ENCODE measurements at places on chromosomes 4 and X.

GRCh38 chr4:129371926-129372325 lies 276.0 kb downstream of the C4orf33 start:
- DNase-seq: no peak

DNA sequence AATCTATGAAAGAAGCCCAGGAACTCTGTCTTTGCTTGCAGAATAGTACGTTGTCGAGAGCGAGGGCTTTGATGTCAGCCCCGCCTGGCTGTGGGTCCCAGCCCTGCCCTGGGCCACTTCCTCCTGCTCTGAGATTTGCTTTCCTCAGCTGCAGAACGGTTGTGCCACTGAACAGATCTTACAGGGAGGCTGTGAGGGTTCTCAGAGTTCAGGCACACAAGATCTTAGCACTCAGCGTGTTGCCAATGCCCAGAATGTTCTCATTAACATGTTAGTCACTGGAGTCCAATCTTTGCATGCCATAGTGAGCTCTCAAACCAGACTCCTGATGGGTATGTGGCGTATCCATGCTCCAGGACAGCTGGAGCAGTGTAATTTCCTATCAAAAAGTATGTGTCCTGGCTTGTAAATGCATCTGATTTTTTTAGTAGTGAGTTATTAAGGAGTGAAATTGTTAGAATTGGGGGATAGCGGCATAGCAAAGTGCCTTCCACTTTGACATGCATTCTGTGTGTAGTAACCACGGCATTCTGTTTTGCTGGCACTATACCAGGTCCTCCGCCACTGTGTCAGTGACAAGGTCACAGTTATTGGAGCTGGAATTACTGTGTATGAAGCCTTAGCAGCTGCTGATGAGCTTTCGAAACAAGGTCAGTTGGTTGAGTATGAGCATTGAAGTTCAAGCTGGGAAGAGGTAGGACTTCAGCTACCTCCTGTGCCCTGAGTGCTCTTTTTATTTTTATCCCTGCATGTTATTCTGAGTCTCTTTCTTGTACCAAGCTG lies 31.6 kb downstream of the TKTL1 start:
- peak; percentile 22 for DNase-seq

DNA sequence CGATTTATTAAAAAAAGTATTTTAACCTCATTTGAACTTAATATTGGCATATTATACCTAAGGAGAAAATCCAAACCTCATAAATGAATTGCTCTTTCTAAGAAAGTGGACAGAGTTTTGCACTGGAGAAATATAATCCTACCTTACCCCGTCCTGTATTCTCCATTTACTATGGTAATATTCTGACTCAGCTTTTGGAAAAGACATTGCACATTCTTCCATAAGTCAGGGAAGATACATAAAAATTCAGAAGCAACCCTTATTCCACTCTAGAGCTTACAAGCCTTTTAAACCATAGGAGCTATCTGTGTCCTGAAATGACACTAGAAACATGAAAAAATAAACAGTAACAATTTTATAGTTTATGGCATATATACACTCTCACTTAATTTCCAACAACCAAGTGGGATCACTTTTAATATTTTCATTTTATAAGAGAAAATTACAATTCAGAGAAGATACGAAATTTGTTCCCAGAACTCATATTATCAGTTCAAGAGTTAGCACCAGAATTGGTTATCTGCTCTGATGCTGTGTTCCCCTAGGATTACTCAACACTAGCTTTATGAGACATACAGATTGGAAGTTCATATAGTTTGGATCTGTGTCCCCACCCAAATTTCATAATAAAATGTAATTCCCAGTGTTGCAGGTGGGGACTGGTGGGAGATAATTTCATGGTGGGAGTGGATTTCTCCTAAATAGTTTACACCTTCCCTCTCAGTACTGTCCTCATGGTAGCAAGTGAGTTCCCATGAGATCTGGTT lies 359.4 kb downstream of the ARAP2 start:
- DNase-seq: no peak

GRCh38 chr4:17662694-17663093 lies 48.3 kb downstream of the MED28 start:
- peak; percentile 44 for DNase-seq

DNA sequence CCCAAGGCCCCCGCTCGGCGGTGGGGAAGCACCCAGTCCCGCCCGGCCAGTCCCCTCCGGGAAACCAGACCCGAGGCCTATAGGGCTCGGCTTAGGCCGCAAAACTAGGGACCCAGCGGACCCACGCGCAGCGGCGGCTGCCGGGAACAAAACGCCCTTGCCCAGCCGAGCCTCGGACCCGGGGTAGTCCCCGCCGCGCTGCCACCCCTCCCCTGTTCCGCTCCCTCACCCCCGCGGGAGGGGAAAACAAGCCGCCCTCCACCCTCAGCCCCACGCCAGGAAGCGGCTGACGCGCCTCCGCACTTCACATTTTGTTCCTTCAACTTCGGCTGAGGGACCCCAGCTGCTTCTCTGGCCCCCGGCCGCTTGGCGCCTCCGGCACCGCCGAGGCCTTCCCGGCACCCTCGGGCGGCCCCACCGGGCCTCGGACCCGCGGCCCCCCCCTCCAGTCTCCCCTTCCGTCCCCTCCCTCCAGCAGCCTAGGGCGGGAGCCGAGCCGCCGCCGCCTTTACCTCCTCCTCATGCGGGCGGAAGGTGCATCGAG lies 694 bp downstream of the PDS5A start:
- no peak for DNase-seq

- no peak for DNase-seq
These were observed 2057.9 kb downstream of the PCDH7 start for GRCh38 chr4:32778025-32778424.

GRCh38 chrX:119758731-119759247 lies 401 bp downstream of the SOWAHD start:
- no peak for DNase-seq

DNA sequence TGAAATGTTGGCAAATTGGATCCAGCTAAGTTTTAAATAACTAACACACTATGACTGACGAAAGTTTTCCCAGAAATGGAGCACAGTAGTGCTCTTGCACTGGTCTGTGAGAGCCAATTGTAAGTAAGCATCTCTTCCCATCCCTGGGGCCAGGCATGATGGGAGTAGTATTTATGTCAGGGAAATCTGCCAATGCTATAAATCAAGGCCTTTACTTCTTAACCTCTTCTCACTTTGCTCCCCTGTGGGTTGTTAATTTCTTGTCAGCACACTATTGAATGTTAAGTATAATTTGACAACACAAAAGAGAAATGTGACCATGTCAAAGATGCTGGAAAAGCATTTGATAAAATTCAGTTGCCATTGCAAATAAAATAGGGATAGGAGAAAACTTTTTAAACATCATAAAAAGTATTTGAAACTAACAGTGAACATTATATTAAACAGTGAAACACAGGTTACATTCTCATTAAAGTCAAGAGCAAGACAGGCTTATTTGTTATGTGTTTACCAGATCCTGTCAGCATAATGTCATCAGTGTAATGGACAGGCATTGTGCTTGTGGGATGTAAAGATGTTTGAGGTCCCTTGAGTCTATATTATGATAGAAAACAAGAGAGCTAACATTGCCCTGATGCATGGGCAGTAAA lies 5.0 kb downstream of the F8A1 start:
- no peak for DNase-seq

- DNase-seq: no peak
These were observed 5.2 kb upstream of the RPGR start for GRCh38 chrX:38332505-38332904.

- no peak for DNase-seq
These were observed 13.1 kb downstream of the CASP3 start for GRCh38 chr4:184636144-184636543.

GRCh38 chr4:16609170-16609758 lies 289.2 kb downstream of the LDB2 start:
- no peak for DNase-seq

GRCh38 chr4:174503079-174503715 lies 19.1 kb downstream of the HPGD start:
- DNase-seq: no peak

- peak; percentile 51 for DNase-seq
These were observed 1.3 kb downstream of the TMEM164 start for GRCh38 chrX:110004215-110004614.

DNA sequence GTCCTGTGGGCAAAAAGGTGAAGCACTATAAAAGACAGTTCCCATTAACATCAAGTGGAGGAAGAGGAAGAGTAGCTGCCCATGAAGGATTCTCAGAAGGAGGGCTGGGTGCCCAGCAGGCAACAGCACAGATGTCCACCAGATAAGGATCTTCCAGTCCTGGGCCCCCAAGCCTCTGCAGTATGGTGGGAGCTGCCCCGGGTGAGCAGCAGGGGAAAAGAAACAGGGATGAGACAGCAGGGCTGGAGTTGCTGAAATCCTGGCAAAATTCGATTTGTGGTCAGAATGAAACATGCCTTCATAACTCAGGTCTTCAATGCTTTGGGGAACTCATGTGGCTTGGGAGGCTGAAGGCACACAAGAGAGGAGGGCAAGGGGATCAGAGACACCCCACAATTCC lies 94.6 kb downstream of the RASL11B start:
- DNase-seq: no peak

DNA sequence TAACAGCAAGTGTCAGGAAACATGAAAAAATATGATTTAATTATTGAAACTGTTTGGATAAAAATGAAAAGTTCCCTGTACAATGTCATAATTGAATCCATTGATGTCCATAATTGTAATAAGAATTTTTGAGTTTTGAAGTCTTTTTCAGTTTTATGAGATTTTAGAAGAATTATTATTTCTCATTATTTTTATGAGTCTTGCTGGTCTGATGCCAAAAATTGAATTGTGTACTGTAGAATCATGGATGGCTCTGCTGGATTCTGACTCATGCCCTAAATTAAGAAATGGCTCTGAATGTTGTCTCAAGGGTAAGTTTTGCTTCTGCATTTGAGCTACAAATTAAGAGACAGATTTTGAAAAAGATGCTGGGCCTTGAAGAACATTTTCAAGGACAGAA lies 132.8 kb upstream of the MAP9 start:
- no peak for DNase-seq

DNA sequence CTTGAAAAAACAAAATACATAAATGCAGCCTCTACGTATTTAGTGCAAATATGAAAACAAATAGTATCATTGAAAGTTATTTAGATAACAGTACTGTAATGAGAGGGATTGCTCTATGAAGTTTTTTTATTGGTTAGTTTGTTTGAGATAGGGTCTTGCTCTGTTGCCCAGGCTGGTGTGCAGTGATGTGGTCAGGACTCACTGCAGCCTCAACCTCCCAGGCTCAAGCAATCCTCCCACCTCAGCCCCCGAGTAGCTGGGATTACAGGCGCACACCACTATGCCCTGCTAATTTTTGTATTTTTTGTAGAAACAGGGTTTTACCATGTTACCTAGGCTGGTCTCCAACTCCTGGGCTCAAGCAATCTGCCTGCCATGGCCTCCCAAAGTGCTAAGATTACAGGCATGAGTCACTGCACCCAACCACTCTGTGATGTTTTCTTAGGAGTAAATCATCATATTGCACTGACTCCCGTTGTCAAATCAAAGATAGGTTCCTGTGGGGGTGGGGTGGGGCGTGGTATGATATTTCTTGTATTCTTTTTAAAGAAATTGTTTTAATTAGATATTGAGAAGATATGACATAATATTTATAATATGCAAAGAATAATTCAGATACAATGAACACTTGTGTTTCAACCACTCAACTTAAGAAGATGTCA lies 75.8 kb downstream of the ATG4A start:
- peak; percentile 56 for DNase-seq

DNA sequence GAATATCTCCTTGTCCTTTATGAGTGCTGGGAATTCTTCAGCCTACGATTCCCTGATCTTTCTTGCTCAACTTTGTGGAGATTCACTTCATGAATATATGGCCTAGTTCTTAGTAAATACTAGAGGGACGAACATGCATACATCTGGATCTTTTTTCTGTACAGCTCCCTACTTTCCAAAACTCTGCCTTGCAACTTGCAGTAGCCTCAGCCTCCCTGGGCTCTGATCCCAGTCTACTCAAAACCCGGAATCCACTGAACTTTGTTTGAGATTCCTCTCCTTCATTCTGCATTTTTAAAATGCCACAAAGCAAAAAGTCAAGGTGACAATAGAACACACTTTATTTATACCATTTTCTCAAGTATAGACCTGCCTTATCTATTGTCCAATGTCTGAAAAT lies 50.0 kb upstream of the PCDH7 start:
- DNase-seq: no peak

- no peak for DNase-seq
These were observed 171.2 kb downstream of the TMA16 start for GRCh38 chr4:163665521-163666331.

- DNase-seq: peak; percentile 85
These were observed 162.9 kb upstream of the USP9X start for GRCh38 chrX:40922307-40922706.

DNA sequence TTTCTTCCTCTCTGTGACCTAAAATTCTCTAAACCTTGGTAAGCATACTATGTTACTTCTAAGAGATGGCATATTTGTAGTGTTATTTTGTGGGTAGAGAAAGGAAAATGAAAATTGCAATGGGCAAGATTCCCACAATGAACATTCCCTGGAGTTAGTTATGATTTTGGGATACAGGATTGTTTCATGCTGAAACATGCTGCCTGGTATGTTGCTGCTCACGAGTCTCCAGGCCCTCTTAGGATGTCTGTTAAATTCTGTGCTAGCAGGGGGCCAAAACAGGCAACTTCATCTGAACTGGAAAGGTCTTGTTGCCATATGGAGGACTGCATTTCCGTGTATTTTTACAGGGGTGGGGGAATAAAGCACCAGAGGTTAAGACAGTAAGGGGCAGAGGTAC lies 18.9 kb upstream of the MSMO1 start:
- no peak for DNase-seq

DNA sequence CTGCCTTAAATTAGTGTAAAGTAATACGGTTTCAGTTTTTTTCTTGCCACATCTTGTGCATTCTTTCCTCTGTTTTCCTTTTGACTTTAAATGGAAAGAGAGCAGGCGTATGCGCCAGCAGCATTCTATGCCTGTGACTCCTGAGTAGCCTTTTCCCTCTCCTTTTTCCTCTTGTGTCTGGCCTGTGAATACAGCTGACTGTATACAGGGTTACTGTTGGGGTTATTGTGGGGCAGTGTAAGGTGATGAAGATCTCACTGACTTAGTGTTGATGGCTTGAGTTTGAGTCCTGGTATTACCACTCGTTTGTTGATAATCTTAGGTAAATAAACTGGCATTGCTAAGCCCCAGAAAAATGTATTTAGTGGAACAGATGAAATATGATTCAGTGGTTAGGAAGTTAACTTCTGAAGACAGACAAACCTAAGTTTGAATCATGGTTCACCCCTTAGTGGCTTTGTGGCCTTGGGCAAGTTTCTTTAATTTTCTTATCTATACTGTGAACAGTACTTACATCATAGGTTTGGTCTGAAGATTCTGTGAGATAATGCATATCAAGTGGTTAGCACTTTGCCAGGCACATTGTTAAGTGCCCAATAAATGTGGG lies 105.1 kb downstream of the FNIP2 start:
- peak; percentile 31 for DNase-seq

DNA sequence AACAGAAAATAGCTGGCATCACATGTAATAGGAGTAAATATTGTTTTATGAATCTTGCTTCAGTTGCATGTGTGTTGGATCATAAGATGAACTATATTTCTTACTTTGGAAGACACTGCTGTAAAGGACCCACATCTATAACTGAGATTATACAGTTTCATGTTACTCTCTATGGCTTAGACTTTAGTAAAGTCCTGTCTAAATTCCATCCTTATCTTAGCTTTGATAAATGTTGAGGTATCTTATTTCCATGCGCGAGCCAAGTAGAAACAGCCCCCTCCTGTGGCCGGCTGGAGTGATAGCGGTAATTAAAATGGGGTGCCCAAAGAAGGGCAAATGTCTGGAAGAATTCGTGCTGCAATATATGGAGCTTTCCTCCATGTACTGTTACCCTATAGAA lies 43.0 kb downstream of the CCDC158 start:
- peak; percentile 25 for DNase-seq

- no peak for DNase-seq
These were observed 11.3 kb downstream of the EIF1AX start for GRCh38 chrX:20130357-20130756.
